ENCODE measurements at places on chromosomes 4 and X.

GRCh38 chr4:148239494-148239985 is 202.7 kb downstream of the NR3C2 start:
- no peaks in the 10 kb centered on the region for H3K4me1 ChIP-seq
- no peaks in the 10 kb centered on the region for H3K27me3 ChIP-seq
- DNase-seq, result no peak
- no peaks in the 10 kb centered on the region for H3K36me3 ChIP-seq

DNA sequence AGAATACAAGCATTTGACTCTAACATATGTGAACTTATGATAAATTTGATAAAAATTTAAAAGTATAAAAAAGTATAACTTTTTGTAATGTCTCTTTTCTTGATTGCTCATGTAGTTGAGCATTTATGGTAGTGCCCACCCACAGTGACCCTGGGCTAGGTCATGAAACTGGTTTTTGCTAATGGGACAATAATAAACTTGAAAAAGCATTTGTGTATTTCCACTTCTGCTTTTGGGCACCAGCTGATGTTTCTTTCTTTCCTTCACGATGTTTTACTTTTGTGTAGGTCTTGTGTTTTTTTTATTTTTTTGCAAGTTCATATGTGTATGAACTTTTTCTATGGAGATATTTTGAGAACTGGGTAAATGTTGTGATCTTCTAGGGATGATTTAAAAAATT is 313.1 kb downstream of the CBLL2 start:
- no peaks in the 10 kb centered on the region for H3K27me3 ChIP-seq
- H3K4me1 ChIP-seq, result no peaks in the 10 kb centered on the region
- H3K36me3 ChIP-seq, result no peaks in the 10 kb centered on the region
- no peak overlapping the region for H3K4me3 ChIP-seq
- H3K27ac ChIP-seq, result no peak overlapping the region
- no peak for DNase-seq

- no peak overlapping the region for H3K4me3 ChIP-seq
- no peak overlapping the region for H3K27ac ChIP-seq
- no peak for DNase-seq
- H3K36me3 ChIP-seq, result no peaks in the 10 kb centered on the region
- no peaks in the 10 kb centered on the region for H3K27me3 ChIP-seq
Observed at GRCh38 chr4:51906167-51906958, 63.4 kb downstream of the DCUN1D4 start.

GRCh38 chr4:24965627-24966026 is 52.8 kb upstream of the CCDC149 start:
- no peaks in the 10 kb centered on the region for H3K4me1 ChIP-seq
- no peak for DNase-seq
- no peaks in the 10 kb centered on the region for H3K27me3 ChIP-seq
- H3K36me3 ChIP-seq, result no peaks in the 10 kb centered on the region

Measured in ovary (tissue), 10 donors.